ENCODE measurements at places on chromosomes 4 and X.
A peak's percentile ranks its signal among the peaks of the same experiment; 100 is the strongest.

DNA sequence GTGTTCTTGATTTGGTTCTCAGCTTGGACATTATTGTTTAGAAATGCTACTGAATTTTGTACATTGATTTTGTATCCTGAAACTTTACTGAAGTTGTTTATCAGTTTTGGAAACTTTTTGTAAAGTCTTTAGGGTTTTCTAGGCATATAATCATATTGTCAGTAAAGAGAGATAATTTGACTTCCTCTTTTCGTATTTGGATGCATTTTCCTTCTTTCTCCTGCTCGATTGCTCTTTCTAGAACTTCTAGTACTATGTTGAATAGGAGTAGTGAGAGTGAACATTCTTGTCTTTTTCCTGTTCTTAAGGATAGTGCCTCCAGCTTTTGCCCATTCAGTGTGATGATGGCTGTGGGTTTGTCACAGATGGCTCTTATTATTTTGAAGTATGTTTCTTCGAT, 24.1 kb downstream of the TMPRSS11A start:
- no peak for DNase-seq

DNA sequence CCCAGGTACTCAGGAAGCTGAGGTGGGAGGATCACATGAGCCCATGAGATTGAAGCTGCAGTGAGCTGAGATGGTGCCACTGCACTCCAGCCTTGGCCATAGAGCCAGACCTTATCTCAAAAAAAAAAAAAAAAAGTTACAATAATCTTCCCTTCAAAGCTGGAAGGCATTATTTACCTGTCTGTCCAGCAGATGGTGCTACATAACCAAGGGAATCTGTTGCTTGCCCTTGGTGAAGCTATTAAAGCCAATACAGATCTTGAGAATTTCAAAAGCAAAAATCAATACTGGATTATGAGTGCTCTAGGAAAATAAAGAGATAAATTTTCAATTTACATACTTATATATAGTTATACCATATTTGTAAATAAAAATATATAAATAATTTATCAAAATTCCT, 25.9 kb downstream of the PKD2 start:
- DNase-seq = no peak

DNA sequence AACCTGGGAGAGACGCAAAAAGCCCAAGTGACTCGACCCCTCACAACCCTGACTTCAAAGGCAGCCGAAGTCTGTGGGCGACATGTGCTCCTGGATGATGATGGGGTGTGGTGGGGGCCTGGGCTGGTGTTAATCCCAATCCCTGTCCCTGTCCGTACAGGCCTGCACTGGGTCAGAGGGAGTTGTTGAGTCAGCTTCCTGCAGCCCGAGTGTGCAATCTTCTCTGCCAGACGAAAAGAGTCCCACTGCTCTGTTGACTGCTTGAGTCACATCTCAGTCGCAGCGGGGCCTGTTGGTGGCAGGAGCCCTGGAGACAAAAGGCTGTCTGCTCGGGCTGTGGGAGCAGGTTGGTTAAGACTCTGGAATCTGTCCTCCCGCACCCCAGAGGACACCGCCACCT, 10.3 kb downstream of the FAM3A start:
- DNase-seq = no peak

DNA sequence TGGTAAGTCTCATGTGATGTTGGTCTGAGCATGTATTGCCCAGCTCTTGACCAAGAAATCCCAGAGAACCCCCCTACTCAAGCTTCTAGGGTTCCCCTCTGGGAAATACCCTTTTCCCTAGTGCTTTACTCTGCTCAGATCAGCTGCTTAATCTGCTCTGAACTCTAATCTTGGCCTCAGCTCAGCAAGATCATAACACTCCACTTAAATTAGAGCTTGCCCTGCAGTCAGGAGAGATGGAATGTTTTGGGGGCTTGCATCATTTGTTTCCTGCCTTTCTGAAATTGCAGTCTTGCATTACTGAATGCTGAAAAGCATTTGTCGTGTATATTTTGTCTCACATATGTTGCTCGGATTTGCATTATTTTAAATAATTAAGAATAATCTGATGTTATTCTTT, 1153.6 kb downstream of the FSTL5 start:
- DNase-seq = no peak

GRCh38 chrX:19739683-19740082, 147.7 kb downstream of the SH3KBP1 start:
- DNase-seq = peak; percentile 25
